COR-L47 (cell line): ENCODE measurements at places on chromosomes 7 and 10.

- DNase-seq = peak; percentile 9
Observed at GRCh38 chr10:6416892-6417512, 163.1 kb downstream of the PRKCQ start.

DNA sequence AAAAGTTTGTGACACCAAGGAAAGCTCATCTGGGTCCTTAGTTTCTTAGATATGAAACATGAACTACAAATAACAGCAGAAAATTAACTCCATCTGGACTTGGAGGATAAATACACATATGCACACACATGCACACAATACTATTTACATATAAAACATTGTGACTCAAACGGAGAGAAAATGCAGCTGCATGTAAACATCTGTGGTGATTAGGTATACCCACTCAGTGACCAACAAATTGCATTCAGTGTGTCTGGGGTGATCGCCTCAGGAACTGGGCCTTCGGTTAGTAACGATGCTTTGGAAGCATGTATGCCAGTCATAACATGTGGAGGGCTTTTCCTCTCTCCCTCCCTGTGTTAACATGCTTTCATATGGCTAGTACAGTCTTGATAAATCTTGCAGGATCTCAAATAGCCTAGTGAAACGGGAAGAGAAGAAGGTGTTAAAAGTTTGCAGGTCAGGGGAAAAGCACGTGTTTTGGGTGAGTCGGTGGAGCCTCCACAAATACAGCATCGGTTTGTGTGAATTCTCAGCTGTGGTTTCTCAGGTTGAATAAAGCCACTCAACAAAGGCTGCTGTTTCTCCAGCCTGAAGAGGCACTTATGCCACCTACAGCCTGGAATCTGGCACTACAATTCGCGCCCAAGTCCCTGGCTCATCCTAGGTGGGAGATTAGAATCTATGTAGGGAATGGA, 8.7 kb upstream of the GLRX3 start:
- peak; percentile 23 for DNase-seq

DNA sequence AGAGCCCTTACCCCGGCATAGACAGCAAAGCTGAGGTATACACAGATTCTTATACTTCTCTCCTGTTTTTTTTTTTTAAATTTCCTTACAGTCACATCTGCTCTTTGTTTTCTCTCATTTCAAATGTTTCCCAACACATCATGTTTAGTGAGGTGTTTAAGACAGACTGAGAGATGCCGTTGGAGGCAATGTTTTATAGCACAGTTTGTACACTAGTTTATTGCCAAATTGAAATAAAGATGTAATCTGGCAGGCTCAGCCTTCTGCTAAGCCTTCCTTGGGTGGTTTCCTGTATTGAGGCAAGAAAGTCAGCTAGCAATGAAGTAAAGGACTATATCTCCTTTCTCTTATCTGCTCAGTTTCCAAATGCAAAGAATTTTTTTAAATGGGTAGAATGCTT, 393.4 kb downstream of the SORCS1 start:
- no peak for DNase-seq

GRCh38 chr10:6667679-6668270, 87.7 kb upstream of the PRKCQ start:
- peak; percentile 0 for DNase-seq

GRCh38 chr10:55220975-55221374, 419.9 kb upstream of the PCDH15 start:
- DNase-seq = no peak

- DNase-seq = no peak
Observed at GRCh38 chr10:94097656-94098055, 103.9 kb downstream of the PLCE1 start.

DNA sequence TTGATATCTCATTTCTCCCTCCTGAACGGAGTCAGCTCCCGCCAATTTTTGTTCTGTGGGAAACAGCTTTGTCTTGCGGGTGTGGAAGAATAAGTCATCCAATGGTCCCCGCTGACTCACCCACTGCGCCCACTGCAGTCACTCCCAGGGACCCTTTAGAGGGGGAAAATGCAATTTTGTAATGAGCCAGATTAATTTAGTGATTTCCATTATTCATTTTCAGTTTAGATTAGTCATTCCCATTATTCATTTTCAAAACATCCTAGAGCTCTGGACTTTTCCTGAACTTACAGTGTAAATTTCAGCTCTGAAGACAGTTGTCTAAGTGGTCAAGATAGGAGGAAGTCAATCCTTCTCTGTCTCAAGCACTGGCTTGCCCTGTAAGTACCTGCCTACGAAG, 154.9 kb upstream of the TMEM72 start:
- DNase-seq = no peak

DNA sequence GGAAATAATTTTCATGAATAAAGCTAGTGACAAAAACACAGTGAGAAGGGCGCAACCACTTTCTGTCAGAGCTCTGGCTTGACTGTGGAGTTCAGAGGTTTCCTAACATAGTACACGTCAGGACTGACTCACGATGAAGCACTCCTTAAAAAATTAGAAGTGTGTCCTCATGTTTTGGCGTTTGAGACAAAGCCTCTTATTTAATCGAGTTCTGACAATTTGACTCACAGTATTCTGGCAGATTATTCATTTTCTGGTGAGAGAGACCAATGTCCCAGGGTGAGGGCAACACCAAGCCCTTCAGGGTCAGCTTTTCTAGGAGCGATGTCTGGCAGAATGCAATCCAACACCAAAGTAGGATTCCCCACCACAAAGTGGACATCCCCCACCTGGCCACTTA, 108.7 kb downstream of the DIP2C start:
- DNase-seq = no peak

DNA sequence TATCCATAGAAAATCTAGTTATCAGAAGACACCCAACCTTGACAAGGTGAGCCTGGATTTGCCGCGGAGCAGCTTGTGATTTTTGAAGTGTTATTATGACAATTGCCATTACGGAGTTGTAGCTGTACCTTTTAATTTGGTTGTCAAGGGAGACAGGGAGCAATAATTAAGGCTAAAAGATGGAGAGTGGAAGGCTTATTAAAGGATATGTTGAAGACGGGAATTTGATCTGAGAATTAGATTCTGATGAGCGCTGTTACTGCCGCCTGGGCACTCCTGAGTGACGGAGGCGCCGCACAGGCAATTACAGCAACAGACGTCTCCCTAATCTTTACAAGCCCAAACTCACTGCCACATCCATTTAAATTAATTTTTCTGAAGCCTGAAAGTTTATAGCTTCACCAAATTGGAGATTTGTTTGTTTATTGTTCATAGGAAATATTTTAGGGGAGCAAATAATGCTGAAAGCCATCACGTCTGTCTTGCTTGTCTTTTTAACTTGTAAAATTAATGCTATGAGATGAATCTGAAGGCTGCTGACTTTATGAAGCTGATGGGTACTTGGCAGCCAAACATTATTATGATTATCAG, 475.0 kb upstream of the ADARB2 start:
- no peak for DNase-seq

GRCh38 chr7:92645114-92646061, 55.2 kb upstream of the FAM133B start:
- no peak for DNase-seq

- DNase-seq = no peak
Observed at GRCh38 chr7:132738254-132738653, 162.0 kb upstream of the PLXNA4 start.
